ENCODE measurements at places on chromosomes 1 and 21.
A peak's percentile ranks its signal among the peaks of the same experiment; 100 is the strongest.

- no peak for DNase-seq
Observed at GRCh38 chr1:246450611-246451251, 56.3 kb downstream of the SMYD3 start.

DNA sequence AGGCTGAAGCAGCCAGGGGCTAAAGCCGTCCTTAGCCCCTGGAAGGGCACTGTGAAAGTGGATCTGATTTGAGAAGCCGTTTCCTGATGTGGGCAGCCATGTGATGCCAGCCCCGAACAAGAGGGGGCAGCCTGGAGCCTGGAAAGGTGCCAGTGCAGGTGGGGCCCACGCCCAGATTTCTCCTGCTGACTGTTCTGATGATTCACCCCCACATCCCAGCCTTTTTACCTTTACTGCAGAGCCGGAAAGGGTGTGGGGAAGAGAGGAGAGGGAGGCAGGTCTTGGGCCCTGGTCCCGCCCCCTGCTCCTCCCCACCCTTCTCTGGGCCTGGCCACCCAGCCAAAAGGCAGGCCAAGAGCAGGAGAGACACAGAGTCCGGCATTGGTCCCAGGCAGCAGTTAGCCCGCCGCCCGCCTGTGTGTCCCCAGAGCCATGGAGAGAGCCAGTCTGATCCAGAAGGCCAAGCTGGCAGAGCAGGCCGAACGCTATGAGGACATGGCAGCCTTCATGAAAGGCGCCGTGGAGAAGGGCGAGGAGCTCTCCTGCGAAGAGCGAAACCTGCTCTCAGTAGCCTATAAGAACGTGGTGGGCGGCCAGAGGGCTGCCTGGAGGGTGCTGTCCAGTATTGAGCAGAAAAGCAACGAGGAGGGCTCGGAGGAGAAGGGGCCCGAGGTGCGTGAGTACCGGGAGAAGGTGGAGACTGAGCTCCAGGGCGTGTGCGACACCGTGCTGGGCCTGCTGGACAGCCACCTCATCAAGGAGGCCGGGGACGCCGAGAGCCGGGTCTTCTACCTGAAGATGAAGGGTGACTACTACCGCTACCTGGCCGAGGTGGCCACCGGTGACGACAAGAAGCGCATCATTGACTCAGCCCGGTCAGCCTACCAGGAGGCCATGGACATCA lies at the start of gene SFN:
TSS of gene SFN (plus strand) at position 369 of the 904 bp plus-strand sequence. CDS start at position 433, 64 bp downstream.
- DNase-seq: peak; percentile 29

GRCh38 chr1:54888080-54888733 lies 1.2 kb upstream of the DHCR24 start:
- DNase-seq: no peak

GRCh38 chr1:45018599-45019230 lies 6.7 kb downstream of the UROD start:
- DNase-seq: peak; percentile 17

GRCh38 chr1:230568676-230569075 lies 73.6 kb upstream of the COG2 start:
- no peak for DNase-seq
